ENCODE measurements at places on chromosomes 12 and 14.

DNA sequence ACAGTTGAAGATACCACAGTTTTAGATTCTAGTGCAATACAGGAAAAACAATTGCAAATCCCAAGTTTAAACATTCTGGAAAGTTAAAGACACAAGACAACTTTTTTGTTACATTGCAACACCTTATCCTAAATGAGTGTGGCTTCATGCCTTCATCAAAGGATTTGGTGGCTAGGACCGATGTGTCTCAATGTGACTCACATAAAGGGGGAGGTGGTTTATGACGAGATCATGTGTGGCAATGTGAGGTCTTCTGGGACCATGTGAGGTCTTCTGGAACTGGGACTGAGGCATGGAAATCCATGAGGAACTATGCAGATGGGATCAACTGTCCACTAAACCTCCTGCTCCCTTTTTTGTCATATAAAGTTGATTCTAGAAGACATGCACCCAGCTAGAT, 166.2 kb downstream of the PAX9 start:
- no peak for DNase-seq

- no peak for DNase-seq
Observed at GRCh38 chr14:68627050-68627867, 165.6 kb downstream of the ZFP36L1 start.

- no peak for DNase-seq
Observed at GRCh38 chr14:56196274-56196673, 78.1 kb downstream of the PELI2 start.

GRCh38 chr12:116924558-116925453, 14.1 kb downstream of the FBXW8 start:
- DNase-seq = no peak

DNA sequence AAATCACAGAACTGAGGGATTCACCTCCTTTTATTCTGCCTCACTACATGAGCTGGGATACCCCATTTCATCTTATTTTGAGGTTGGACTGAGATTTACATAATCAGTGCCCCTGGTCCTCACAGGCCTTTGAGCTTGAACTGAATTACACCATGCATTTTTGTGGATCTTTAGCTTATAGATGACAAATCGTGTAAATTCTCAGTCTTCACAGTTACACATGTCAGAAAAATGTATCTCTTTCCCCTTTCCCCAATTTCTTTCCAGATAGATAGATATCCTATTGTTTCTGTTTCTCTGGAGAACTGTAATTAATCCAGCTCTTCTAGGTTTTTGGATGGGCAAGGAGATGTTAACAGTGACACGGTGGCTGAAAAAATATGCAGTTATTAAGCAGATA, 1778.9 kb upstream of the SEL1L start:
- no peak for DNase-seq

GRCh38 chr12:62194031-62194430, 66.2 kb upstream of the USP15 start:
- DNase-seq = no peak

DNA sequence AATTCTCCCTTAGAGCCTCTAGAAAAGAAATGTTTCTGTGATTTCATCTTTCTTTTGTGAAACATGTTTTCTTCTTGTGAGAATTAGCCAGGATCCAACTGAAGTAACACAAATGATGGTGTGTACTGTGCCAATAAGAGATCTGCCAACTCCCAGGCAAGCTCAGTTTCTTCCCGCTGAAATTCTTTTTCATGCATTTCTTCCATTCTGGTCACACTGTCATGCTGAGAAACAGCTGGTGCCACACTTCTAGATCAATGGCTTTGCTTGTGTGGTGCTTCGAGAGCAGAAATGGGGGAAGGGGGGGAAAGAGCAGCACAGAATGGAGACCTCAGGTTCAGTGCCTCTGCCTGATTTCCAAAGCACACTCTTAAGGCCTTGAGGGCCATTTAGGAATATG, 41.4 kb upstream of the FGF6 start:
- no peak for DNase-seq

- DNase-seq = no peak
Observed at GRCh38 chr12:113935459-113935858, 30.7 kb downstream of the RBM19 start.

DNA sequence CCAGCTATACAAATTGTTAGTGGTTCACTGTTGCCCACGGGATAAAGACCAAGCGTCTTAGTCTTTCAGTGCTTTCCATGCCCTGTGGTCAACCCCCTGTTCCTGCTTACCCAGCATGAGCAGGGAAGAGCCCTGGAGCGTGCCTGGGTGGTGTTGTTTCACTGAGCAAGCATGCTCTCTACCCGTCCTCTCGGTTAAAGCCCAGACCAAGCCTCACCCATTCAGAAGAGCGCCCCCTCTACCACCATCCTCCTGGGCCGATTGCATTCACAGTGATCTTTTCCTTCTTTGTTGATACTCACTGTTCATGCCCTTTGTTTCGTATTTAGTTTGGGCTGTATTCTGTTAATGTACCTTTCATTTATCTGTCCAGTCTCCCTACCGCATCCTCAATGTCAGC, 25.1 kb downstream of the DYRK4 start:
- DNase-seq = no peak

DNA sequence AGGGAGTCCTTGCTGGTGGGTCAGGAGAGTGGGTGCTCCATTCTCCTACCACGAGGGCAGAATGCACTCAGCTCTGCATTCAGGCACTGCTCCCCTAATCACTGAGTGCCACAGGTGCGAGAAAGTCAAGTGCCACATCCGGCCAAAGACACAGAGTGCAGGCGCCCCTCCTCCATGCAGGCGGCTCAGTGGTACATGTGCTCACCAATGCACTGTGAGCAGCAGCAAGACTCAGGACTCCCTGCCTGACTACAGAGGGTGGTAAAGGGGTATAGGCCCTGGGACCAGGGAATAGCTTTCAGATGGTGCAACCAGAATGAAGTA, 32.9 kb downstream of the ZFYVE21 start:
- peak; percentile 3 for DNase-seq

- no peak for DNase-seq
Observed at GRCh38 chr12:91210144-91210543, 27.5 kb upstream of the DCN start.

DNA sequence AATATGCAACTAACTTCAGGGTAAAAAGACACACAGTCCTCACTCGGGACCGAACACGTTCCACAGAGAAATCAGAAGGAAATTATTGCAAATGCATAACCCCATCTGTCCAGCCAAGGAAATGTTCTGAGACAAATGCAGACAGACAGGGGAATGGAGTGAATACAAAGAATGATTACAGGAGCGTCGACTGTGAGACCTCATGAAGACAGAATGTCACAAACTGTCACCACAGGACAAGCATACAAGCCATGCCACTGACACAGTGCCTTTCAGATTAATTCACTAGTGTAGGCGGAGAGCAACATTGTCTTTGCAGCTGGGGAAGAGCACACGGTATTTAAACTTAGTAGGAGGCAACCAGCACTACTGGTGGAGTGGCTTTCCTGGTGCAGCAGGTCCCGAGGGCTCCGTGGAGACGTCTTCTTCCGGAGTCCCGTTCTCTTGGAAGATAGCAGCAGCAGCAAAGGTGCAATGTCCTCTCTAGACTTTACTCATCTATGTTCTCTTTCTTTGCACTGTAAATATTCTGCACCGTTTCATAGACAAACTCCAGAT, 44.6 kb downstream of the FBXO21 start:
- DNase-seq = no peak

GRCh38 chr14:56120091-56120691, 2.0 kb downstream of the PELI2 start:
- no peak for DNase-seq

- DNase-seq = no peak
Observed at GRCh38 chr12:79162948-79163347, 298.4 kb downstream of the SYT1 start.

DNA sequence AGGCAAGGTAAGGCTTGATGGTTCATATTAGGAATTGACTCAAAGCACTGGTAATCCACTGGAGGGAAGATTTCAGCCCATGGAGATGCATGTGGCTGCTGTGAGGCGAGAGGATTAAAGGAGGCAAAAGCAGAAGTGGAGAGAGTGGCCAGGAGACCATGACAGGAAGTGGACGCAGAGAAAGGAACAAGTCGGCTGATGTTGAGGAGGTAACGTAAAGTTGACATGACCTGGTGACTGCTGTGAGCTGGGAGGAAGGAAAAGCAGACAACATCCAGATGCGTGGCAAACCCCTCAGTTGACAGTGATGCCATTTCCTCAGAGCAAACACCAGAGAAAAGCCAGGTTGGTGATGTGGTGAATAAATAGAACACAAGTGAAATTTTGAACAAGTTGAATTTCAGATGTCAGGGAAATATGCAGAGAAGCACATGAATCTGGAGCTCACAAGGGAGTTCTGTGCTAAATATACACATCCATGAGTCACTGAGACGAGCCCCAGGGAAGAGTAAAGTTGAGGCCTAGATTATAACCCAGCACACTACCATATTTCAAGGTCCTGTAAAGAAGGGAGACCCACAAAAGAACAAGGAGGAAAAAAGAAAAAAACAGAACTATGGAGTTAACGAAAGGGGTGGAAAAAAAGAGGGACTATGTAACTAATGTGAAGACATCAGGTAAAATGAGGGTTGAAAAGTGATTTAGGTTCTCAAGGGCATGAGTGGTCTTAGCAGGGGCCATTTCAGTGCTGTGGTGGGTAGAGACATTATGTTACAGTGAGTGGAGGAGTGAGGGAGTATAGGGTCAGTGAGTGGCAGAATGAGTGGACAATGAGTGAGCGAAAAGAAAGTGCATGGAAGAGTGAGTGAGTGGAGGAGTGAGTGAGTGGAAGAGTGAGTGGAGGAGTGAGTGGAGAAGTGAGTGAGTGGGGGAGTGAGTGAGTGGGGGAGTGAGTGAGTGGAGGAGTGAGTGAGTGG, 61.6 kb upstream of the GZMB start:
- no peak for DNase-seq

GRCh38 chr14:49594347-49595091, 4.2 kb upstream of the LRR1 start:
- DNase-seq = no peak
